Fibroblast of upper back skin (primary cell): ENCODE measurements at places on chromosomes 2 and 18.

DNA sequence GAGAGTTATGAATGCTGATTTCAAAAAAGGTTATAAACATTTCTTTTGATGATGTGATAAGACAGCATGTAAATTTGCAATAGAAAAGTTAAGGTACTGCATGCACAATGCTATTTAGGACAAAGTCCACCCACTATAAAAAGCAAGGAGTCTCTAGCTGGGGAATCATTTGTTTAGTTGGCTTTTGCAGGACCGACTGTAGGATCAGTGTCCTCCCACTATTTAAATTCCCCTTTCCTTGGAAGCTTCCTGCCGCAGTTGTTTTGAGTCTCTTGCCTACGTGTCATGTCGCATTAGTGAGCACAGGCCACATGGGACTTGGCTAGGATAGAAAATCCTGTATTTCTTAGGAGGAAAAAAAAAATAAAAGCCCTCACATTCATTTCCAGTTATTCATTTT lies 13.1 kb downstream of the QPCT start:
- DNase-seq, result peak; percentile 40

DNA sequence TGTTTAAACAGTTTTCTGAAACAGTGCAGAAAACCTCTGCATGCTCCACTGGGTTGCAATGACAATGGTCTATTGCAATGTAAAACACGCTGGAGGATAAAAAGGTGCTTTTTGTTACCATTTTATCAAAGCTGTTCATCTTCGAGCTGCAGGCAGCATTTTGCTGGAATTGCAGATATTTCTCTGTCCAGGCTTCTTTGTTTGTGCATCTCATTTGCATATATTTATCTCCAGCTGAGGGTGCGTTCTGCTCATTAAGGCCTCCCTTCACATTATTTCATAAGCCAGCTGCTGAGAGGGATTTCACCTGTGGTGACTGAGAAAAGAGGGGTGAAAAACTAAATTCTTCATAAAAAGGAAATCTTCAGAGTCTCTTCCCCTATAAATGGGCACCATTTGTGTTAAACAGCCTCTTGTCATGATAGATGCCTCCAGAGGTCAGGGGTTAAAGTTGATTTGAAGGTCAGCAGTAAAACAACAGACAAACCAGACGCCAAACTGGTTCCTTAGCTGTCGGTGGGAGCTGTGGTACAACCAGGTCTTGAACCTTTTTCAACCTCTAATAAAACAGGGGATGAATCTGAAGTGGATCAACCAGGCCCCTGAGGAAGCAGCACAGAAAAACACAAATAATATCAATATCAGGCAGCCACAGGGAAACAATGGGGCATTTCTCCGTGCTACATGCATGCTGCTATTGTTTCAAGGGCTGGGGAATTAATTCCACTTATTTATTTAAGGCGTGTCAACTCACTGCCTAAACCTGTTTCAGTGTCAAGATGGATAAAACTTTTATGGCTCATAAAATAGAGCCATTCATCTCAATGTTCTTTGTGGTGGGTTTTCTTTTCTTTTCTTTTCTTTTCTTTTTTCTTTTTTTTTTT lies 265.1 kb downstream of the MEIS1 start:
- no peak for DNase-seq

GRCh38 chr2:180394305-180394704 lies 387.2 kb upstream of the CWC22 start:
- no peak for DNase-seq

GRCh38 chr2:65864619-65865018 lies 432.2 kb upstream of the SPRED2 start:
- no peak for DNase-seq

DNA sequence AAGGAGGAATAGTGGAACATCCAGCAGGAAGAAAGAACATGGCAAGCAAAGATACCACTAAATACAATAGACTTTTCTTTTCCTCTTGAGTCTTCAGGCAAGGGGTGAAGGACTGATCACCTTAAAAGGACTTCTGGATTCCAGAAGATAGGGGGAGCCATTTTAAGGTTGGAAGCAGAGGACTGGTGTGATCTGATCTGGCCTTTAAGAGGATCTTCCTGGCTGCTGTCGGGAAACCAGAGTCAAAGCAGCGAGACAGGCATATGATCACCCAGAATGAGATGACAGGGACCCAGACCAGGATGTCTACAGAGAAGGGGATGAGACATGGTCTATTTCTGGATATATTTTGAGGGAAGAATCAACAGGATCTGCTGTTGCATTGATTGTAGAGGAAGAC lies 558.0 kb downstream of the STK39 start:
- DNase-seq, result no peak

GRCh38 chr2:172447811-172448493 lies 20.6 kb downstream of the ITGA6 start:
- DNase-seq, result no peak

- no peak for DNase-seq
Measured at GRCh38 chr2:16656784-16657391, 8.7 kb downstream of the CYRIA start.

DNA sequence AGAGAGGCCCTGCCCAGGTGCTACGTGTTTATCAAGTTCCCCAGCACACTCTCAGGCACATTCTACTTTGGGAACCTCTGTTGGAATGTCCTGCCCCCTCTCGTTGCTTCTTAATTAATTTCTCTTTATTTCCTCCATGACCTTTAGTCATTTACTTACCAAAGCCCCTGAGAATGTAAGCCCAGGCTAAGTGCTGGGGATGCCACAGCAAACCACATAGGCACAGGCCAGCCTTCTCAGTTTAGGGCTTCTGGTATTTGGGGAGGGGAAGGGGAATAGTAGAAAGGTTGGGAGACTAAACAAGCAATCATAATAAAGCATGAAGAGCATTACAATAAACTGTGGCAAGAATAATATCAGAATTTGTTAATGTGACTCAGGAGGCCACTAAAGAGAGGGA lies 85.7 kb downstream of the EVA1A start:
- DNase-seq, result no peak

- DNase-seq, result no peak
Measured at GRCh38 chr2:205758500-205758899, 76.2 kb downstream of the NRP2 start.

DNA sequence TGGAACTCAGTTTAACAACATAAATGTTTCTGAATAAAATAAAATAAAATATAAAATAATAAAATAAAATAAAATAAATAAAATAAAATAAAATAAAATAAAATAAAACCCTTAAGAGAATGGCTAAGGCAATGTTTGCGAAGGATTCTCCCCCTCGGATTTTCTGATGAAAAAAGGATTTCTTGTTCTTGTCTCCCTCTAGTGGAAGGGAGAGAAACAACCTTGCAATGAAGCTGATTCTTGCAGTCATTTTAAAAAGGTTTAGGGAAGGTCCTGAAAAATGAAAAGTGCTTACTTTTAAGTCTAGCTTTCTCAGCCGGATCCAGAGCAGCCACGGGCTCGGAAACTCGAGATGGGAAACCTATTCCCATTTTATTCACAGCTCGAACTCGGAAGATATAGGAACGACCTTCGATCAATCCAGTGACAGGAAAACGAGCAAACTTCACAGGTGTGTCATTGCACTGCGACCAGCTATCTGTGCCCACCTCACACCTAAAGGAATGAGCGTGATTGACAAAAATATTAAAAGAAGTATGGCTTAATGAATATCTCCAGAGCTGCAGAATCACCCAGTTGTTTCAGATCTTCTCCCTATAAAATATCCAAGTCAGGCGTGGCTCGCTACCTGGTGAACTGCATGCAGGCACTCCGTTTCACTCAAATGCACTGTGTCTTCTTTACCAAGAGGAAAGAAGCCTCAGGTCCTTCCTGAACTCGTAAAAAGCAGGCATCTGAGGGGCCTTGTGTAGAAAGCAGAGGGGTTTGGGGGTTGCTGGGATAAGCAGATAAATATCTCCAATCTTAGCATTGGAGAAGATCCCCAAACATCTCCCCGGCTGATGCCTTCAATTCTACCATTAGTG lies 68.1 kb downstream of the MYOM1 start:
- DNase-seq, result peak; percentile 37
